ENCODE measurements at places on chromosomes 5 and 9.
A peak's percentile ranks its signal among the peaks of the same experiment; 100 is the strongest.

GRCh38 chr9:87227456-87227855, 270.2 kb upstream of the DAPK1 start:
- no peak overlapping the region for H3K27ac ChIP-seq
- peaks cover 5% of the 10 kb centered on the region for H3K4me1 ChIP-seq
- H3K36me3 ChIP-seq: no peaks in the 10 kb centered on the region
- no peak for DNase-seq

DNA sequence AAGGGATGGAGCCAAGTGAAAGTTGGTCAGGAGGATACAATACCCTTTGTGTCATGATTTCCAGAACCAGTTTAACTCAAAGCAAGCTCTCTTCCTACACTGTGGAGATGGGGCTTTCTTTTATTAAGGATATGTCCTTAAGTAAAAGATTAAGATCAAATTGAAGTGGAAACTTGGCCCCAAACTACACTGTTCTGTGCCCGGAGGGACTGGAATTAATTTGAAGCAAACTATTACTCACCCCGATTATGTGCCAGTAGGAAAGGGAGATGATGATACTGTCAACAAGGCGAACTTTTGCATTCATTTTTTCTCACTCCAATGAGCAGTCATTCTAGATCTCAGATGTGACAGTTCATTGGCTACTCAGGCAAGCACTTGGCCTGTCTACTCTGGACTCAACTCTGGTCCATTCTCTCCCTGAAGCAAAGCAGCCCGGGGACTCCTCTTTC, 186.7 kb downstream of the NTRK2 start:
- H3K27ac ChIP-seq: no peak overlapping the region
- H3K36me3 ChIP-seq: no peaks in the 10 kb centered on the region
- H3K4me1 ChIP-seq: peaks cover 1% of the 10 kb centered on the region
- H3K4me3 ChIP-seq: no peak overlapping the region
- DNase-seq: no peak

GRCh38 chr5:75020016-75020656, 32.2 kb downstream of the GCNT4 start:
- no peak overlapping the region for H3K27ac ChIP-seq
- H3K27me3 ChIP-seq: no peaks in the 10 kb centered on the region
- no peaks in the 10 kb centered on the region for H3K36me3 ChIP-seq
- DNase-seq: no peak
- H3K4me1 ChIP-seq: peaks cover 4% of the 10 kb centered on the region
- H3K4me3 ChIP-seq: no peak overlapping the region

- peak; percentile 53 for DNase-seq
- peaks cover 25% of the 10 kb centered on the region for H3K4me1 ChIP-seq
- peak overlapping the region; percentile 100 for H3K27ac ChIP-seq
- H3K4me3 ChIP-seq: peak overlapping the region; percentile 32
Observed at GRCh38 chr5:14036947-14037346, 92.5 kb upstream of the DNAH5 start.

DNA sequence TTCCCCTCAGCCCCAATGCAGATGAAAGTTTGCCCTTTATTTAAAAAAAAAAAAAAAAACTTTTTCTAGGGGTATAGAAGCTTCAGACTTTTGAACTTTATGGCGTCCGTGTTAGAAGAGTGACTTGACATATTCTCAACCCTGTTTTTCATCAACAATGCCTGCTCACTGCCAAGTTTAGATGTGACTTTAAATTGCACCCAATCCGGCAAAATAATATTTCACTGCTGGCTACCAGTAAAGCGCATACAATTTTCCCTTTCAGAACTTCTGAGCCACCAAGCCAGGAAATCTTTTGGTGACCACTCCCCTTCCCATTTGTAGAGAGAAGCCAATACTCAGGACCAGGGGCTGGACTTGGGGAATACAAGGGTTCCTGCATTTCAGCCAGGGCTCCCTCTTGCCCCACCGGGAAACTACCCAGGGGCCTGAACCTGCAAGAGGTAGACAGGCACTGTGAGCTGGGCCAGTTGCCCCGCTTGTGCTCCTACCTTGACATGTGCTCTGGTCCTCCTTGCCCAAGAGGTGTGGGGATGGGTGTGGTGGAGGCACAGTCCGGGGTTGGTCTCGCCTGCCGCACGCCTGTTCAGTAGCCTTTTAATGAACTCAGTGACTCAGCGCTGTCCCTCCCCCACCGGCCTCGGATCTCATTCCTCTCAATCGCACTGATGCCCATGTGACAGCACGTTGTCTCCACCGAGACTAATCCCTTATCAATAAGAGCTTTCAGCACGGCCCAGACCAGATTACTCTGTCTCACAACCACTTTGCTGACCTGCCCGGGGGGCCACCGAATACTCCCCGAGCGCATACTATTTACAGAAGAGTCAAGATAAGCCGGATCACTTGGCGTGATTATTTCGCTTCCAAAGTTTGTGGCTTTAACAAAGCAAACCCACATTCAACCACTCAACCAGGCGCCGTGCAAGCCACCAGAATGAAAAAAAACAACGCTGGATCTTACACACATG, 226.4 kb downstream of the DCP2 start:
- no peaks in the 10 kb centered on the region for H3K36me3 ChIP-seq
- H3K4me1 ChIP-seq: peaks cover 6% of the 10 kb centered on the region
- no peak overlapping the region for H3K4me3 ChIP-seq

GRCh38 chr9:137836831-137837241, 40.7 kb upstream of the CACNA1B start:
- H3K27ac ChIP-seq: no peak overlapping the region
- H3K36me3 ChIP-seq: peaks cover 49% of the 10 kb centered on the region
- DNase-seq: no peak
- H3K4me3 ChIP-seq: no peak overlapping the region
- H3K27me3 ChIP-seq: no peaks in the 10 kb centered on the region
- no peaks in the 10 kb centered on the region for H3K4me1 ChIP-seq
